ENCODE measurements at places on chromosomes 2 and 18.
A peak's percentile ranks its signal among the peaks of the same experiment; 100 is the strongest.

GRCh38 chr18:67805261-67805660 is 288.7 kb upstream of the DSEL start:
- DNase-seq = no peak

DNA sequence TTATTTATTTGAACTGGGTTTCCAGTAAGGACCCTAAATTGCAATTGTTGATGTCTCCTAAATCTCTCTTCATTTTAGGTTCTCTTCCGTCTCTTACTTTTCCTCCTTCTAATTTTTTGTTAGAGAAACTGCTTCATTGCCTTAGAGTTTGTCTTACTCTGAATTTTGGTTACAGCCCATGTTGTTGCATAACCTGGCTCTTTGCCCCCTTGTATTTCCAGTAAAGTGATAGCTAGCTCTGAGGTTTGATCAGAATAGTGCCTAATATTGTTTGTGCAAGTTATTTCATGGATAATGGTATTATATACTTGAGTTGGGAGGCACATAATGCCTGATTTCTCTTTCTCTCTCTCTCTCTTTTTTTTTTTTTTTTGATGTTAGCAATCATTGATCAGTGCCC is 71.8 kb downstream of the MGAT5 start:
- DNase-seq = no peak

GRCh38 chr18:35153609-35154272 is 87.1 kb upstream of the ZNF397 start:
- peak; percentile 72 for DNase-seq

DNA sequence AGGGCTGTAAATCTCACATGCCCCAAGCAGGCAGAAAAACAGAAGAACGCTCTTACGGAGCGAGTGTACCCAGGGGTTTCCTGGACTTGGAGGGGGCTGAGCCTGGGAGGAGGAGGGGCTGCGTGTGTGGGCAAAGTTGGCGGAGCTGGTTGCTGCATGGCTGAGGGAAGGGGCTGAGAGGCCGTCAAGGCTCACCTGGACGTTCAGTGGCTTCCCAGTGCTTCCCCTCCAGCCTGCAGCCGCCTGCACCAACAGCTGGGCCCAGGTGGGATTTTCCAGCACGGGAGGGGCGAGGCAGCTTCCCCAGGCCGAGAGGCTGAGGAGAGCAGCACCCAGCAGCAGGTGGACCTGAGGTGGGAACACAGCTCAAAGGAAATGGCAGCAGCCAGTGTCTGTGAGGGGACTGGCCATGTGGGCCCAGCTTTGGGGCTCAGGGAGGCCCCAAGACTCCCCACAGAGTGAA is 70.6 kb upstream of the CTDP1 start:
- no peak for DNase-seq

Data from CD14-positive monocyte (primary cell).